Stimulated activated CD4-positive, alpha-beta T cell treated with anti-CD3 and anti-CD28 coated beads, Interleukin-4, amount 100 ng/mL, for 48 hours (primary cell): ENCODE measurements at places on chromosomes 7 and 10.

GRCh38 chr7:51300762-51301674 is 15.6 kb downstream of the COBL start:
- no peak for DNase-seq

GRCh38 chr10:124000792-124001201 is 92.6 kb downstream of the CHST15 start:
- DNase-seq, result no peak

DNA sequence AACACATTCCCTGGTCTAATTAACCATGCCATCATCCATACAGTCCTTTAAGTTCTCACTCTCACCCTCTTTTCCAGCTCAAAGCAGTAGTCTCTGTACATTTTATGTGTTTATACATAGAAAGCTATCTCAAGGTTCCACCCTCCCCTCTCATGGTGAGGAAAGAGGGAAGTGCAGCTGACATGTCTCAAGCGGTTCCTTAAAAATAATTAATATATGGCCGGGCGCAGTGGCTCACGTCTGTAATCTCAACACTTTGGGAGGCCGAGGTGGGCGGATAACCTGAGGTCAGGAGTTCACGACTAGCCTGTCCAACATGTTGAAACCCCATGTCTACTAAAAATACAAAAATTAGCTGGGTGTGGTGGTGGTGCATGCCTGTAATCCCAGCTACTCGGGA is 36.7 kb downstream of the ZC3HAV1 start:
- no peak for DNase-seq

DNA sequence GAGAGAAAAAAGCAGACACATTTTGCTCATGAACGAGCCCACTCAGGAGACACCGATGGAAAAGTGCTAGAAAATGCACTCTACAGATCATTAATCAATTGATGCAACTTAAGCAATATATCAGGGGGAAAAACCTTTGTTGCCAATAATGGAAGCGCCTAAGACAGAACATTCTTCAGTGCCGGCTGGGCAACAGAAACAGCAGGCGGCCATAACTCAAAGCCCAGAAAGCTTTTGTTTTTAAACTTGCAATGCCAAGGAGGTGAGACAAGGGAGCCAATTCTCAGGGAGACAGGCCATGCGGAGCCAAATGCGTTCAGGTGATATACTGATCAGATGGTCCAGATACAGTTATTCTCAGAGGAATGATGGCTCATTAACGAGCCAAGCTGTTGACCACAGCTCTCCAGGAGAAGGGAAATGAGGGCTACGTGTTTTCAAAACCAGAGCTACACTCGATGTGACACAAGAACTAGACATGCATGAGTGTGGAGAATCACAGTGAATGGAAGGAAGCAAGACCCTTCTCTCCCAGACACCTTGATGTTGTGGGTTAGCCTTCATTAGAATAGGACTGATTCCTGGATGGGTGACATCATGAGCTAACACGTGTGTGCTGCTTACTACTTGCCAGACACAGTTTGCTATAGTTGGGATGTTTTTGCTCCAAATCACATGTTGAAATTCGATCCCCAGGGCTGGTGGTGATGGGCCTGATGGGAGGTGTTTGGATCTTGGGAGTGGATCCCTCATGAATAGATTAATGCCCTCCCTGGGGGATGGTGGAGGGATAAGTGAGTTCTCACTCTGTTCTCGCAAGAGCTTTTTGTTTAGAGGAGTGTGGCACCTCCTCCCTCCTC is 79.1 kb upstream of the KCNMA1 start:
- no peak for DNase-seq

- DNase-seq, result peak; percentile 10
These were observed 593 bp upstream of the CUX1 start for GRCh38 chr7:101816595-101817470.

GRCh38 chr7:32490127-32490796 is at the start of gene LSM5:
Gene LSM5, minus strand, starts transcription at chr7:32490380. Its CDS starts 15 bp downstream, at chr7:32490365.
- peak; percentile 75 for DNase-seq
